Inflammatory macrophage treated with lipopolysaccharide for 4 hours (primary cell): ENCODE measurements at places on chromosomes 2 and 18.

DNA sequence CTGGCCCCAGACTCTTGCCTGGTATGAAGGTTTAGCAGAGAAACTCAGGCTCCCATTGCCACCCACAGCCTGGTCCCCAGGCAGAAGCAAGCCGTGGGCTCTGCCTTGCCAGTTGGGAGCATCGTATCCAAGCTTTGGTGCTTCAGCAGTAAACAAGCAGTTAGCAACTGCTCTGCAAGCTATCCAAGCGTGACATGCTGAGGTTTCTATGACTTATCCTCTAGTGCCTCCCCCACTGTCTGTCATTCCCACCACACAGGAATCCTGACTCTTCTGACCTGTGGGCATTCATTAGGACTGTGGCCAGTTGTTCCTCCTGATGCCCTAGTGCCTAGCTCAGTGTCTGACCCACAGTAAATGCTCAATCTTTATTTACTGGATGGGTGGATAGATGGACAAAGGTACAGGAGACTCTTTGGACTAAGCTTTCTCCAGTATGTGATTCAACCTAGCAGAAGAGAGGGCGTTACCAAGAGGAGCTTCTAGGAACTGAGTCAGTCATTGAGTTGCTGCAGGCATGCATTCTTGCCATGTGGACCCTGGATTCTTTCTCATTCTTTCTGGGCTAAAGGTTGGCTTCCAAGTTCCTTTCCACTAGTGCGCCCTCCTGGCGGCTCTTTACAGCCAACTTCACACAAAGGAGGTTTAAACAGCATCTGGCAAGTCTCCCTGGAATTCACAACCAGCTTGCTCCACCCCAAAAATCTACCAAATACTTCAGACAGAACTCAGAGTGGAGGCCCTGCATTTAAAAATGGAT lies 40.6 kb upstream of the MRPL19 start:
- no peak for DNase-seq

DNA sequence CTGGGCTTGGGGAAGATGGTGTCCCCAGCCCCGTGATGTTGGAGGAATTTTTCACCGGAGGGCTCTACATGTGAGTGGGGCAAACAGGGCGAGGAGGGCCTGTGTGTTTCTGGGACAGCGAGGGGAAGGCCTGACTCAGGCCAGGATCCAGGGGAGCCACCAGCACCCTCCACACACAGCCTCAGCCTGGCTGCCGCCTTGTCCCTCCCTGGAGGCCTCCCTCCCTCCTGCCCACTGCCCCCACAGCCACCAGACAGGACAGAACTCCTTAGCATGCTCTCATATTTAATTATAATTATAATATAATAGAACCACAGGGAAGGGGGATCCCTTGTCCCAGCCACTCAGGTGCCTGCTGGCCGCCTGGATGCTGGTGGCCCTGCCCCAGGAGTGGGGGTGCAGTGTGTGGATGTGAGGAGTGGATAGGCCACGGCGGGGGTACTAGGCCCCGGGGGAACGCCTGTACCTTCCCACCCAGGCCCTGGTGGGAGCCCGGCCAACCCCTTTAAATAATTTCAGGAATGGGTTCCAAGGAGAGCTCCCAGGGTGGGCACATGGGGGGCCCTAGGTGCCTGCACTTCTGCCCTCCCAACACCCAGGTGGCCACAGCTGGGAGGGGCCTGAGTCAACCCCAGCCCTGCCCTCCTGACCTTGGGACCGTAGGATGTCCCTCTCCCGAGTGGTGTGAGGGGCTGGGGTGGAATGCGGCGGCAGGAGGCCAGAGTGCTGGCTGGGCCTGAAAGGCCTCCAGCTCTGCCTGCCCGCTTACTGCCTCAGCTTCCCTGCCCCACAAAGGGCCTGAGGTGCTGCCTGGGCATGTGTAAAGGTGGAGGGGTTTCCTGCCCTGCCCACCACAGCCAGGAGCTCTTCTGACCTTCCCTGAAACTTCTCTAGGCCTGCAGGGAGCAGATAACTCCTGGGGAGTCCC lies 8.8 kb downstream of the PDCD1 start:
- no peak for DNase-seq

DNA sequence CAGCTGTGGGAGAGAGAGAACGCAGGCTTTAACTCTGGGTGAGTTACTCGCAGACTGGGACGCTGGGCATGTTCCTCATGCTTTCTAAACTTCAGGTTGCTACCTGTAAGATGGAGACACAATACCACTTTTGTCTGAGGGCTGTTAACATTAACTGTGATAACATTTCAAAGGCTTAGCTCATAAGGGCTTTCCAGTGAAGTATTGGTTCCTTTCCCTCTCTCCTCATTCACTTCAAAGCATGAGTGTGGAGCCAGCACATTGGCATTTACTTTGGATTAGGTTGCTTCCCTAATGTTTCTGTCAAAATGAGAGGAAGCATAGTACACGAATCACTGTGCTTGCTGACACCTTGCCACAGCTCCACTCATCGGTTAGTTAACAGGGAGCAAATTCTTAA lies 30.2 kb downstream of the INSIG2 start:
- no peak for DNase-seq

- no peak for DNase-seq
Observed at GRCh38 chr2:190443778-190444481, 35.8 kb downstream of the MFSD6 start.

GRCh38 chr2:198525211-198525969 lies 721.0 kb downstream of the PLCL1 start:
- no peak for DNase-seq

DNA sequence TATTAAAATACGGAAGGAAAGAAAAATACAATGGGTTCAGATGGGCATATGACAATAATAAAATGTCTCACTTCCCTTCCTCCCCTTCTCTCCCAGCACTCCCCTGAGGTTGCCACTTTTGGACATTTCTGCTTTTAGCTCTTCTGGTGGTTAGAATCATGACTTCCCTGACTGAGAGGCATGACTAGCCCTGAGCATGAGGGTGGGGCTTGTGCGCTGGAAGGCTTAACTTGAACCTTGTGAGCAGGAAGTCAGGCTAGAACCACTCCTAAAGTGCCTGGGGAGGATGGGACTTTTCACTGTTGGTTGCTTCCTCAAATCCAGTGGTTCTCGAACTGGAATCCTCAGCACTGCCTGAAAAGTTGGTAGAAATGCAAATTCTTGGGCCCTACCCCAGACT lies 19.7 kb upstream of the ARHGAP25 start:
- DNase-seq = peak; percentile 98

- DNase-seq = no peak
Observed at GRCh38 chr2:131557558-131558321, 30.1 kb downstream of the CCDC74A start.

GRCh38 chr2:209472871-209473270 lies 49.0 kb downstream of the MAP2 start:
- peak; percentile 9 for DNase-seq

- no peak for DNase-seq
Observed at GRCh38 chr2:110124939-110125691, 9.5 kb upstream of the MALL start.

DNA sequence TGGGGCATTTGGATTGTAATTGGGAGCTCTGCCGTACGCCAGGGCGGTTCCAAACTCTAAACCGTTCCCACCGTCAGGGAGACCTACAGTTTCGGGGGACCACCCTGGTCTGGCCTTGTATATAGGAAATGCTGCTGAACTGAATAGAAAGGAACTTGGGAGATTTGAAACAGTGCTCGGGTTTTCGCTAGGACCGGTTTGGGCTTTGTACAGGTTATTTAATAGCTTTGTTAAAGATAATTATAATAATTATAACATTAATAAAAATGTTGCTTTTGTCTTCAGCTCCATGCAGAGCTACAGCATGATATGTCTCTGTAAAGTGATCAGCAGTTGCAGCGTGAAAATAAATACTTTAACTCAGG lies 2.4 kb downstream of the SP5 start:
- DNase-seq = no peak

- DNase-seq = peak; percentile 82
Observed at GRCh38 chr18:35407871-35408481, 30.8 kb upstream of the ZNF396 start.

GRCh38 chr18:3179430-3180089 lies 40.2 kb downstream of the MYOM1 start:
- peak; percentile 64 for DNase-seq

GRCh38 chr2:35651688-35652323 lies 703.8 kb upstream of the CRIM1 start:
- no peak for DNase-seq

DNA sequence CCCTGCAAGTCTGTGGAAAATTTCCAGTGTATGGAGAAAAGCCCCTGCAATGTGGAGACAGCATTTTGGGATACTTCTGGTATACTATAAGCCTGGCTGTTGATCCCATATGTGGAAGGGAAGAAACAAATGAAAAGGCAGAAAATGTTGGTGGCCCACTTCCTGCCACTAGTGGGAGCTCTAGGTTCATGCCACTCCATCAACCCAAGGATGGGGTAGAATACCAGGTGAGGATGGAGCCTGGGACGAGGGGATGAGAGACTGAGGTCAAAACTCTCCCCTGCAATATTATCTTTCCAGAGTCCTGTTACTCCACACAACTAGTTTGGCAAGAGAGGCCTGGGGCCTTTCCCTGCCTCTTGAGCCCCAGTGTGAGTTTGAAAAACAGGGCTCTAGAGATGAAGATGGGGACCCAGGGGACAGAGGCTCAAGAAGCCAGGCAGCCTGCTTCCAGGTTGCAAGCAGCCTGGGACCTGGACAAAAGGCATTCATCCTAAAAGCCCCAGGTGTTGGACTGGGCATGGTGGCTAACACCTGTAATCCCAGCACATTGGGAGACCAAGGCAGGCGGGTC lies 31.9 kb downstream of the BMP10 start:
- DNase-seq = peak; percentile 42

GRCh38 chr2:207471261-207471660 lies 58.5 kb upstream of the CREB1 start:
- DNase-seq = no peak

DNA sequence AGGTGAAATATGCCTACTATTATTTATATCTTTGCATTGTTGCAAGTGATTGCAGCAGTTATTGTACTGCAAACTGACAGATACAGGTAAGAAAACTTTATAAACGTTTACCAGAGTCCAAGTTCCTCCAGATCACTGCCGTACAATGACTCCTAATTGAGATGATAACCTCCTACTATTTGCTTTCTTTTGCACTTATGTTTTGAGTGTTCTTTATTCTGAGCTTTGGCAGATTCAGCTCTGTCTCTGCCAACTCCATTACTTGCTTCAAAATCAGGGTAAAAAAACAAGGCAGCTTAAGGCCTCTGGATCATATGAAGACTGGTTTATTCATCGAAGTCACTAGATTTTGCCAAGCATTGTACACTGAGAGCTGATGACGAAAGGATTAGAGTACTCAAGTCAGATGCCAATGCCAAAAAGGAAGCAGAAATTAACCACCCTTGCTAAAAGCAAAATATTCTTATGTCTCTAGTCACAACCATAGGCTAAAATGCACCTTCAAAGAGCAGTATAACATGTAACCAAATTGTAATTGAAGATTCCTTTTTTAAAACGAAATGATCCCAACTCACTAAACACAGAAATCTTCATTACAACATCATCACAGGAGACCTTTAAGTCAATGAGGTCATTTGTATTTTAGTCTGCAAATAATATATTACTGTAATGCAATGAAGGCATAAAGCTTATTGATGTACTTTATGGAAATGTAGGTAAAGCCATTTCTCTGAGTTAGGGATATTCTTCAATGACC lies 10.5 kb upstream of the IKZF2 start:
- DNase-seq = no peak

DNA sequence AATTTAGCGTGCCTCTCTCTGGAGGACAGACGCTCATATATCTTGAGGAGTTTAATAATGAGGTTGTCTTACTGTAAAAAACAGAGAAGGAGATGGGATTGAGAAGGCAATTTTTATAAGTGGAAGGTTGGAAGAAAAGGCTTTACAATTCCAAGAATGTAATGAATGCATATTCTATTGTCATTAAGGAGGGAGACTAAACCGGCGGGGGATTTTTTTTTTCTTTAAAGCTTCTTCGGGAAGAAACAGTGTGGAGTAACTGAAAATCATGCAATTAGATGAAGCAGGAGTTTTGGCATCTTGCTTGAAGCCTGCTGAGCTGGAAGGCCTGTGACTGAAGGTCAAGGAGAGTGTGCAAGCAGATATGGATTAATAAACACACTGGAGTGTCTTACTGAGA lies 124.4 kb downstream of the HRH4 start:
- no peak for DNase-seq

GRCh38 chr2:40955635-40956034 lies 503.7 kb upstream of the SLC8A1 start:
- no peak for DNase-seq

GRCh38 chr18:23528580-23529472 lies 25.5 kb downstream of the RMC1 start:
- DNase-seq = peak; percentile 98

GRCh38 chr2:112721819-112722522 lies 1.2 kb downstream of the NT5DC4 start:
- DNase-seq = no peak

- DNase-seq = no peak
Observed at GRCh38 chr18:13183790-13184189, 34.8 kb upstream of the LDLRAD4 start.

DNA sequence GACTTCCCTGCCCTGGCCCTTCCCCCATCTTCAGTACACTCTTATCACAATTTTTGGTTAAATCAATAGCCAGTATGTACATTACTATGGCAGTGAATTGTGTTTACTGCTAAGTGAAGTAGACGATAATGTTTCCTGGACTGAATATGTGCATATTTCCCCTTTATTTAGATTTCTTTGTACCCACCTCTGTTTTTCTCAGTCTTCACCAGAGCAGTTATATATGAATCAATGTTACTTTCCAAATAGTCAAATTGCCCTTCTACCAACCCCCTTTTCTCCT lies 97.1 kb upstream of the HS6ST1 start:
- no peak for DNase-seq

GRCh38 chr2:61978522-61978921 lies 73.0 kb downstream of the COMMD1 start:
- peak; percentile 57 for DNase-seq

- DNase-seq = peak; percentile 50
Observed at GRCh38 chr2:134232868-134233727, 20.8 kb upstream of the MGAT5 start.

GRCh38 chr2:69095305-69095704 lies 82.3 kb downstream of the ANTXR1 start:
- DNase-seq = peak; percentile 93

DNA sequence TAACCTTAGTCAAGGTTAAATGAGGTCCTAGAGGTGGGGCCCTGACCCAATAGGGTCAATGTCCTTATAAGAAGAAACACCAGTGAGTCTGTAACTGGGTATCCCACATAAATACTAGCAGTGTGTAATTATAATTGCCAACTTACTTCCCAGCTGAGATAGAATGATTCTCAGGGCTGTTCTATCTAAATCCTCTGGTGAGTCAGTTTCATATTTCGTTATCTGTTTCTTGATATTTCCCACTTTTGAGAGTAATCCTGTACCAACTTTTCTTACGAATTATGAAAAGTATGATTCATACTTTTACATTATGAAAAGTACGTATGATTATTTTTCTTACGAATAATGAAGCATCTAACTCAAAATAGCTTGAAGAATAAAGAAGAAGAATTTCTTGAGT lies 546.8 kb upstream of the NETO1 start:
- DNase-seq = no peak

- no peak for DNase-seq
Observed at GRCh38 chr2:49251766-49252165, 97.5 kb upstream of the FSHR start.
